ENCODE measurements at places on chromosomes 2 and 18. TPM values are rescaled to one million over a fixed set of nuclear protein-coding genes. Genes with fewer than 3 reads are reported as not detected.

Gene METTL4
- total RNA-seq: 15.8 TPM

DNA sequence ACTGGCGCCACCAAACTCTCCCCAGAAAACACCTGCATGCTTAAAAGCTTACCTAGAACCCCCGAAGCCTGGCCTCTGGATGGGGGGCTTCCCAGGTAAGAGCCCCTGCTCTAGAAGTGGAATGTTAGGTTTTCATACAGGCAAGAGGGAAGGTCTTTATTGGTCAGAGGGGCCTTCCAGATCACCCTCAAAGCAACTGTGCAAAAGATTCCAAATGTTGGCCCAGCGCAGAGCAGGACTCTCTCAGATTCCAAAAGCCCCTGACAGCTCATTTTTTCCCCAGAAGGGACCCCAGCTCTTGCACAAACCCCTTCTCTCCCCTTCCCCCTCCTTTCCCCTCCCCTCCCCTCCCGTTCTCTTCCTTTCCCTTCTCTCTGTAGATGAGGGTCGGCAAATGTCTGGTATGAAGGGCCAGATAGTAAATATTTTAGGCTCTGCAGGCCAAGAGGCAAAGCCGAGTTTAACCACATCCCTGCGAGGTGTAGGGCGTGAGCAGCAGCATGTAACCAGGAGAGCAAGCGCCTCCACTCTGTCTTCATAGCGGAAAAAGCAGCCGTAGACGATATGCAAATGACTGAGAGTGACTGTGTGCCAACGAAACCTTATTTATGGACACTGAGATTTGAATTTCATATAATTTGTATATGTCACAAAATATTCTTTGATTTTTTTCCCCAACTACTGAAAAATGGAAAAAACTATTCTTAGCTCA lies 116.9 kb downstream of the SMAD7 start:
- no peak for DNase-seq

DNA sequence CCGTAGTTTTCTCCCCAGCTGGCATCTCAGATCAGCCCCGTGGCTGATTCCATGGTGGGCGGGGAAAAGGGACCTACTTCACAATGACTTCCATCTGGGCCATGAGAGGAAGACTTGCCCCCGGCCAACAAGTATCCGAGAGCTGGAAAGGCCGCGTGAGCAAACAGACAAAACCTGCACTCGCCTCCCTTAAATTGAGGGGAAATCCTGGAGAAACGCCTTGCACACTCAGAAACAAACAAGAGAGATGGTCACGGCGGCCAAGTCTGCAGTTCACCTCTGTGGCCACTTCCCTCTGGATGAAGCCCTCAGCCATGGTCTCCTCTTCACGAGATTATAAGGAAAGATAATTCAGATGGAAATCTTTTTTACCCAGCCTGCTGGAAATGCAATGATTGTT lies 39.4 kb upstream of the TPO start:
- DNase-seq: no peak

GRCh38 chr18:70659036-70659925 lies 370.4 kb downstream of the SOCS6 start:
- no peak for DNase-seq

Data from occipital lobe (tissue), 3 donors.